ENCODE measurements at places on chromosomes 5 and 9. TPM values are rescaled to one million over a fixed set of nuclear protein-coding genes. Genes with fewer than 3 reads are reported as not detected.

DNA sequence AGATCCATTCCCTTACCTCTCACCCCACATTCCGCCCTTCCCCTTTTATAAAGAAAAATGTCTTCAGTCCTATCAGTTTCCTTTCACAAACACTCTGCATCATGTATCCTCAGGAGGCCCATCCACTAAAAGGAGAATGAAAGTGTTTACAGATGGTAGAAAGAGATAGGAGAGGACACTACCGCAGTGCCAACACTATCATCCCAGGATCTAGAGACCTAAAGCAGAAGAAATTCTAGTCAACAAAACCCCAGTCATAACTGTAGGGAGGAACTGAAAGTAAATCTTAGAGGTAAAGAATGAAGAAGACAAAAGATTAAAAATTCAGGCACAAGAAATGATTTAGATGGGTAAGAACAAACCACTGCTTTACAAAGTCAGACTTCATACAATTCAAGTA lies 114.1 kb downstream of the MLLT3 start:
- no peaks in the 10 kb centered on the region for H3K27me3 ChIP-seq
- no peaks in the 10 kb centered on the region for H3K36me3 ChIP-seq
- H3K4me1 ChIP-seq = peaks cover 4% of the 10 kb centered on the region
- H3K4me3 ChIP-seq = no peak overlapping the region
- no peak for DNase-seq

- H3K4me1 ChIP-seq = peaks cover 12% of the 10 kb centered on the region
- no peak overlapping the region for H3K4me3 ChIP-seq
- DNase-seq = no peak
- H3K27me3 ChIP-seq = no peaks in the 10 kb centered on the region
Observed at GRCh38 chr5:54460181-54460919, 4.9 kb downstream of the HSPB3 start.

The IFNA21 gene
- not detected for total RNA-seq

The MZB1 gene
- 1.4 TPM for total RNA-seq

DNA sequence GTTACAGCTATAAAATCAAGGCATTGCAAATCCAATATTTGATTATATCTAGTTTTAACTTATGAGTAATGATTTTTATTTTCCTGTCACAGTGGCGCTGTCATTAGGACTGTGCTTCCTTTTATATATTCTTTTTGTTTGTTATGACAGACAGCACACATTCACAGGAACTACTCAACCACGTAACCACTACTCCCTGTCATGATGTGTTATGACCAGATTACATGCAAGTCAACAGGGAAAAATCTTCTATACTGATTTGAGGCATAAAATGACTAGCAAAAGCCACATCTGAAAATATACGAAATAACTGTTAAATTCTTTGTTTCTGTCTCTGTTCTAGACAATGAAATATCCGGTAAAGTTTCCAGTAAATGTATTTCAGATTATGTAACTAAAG lies 25.4 kb downstream of the SREK1 start:
- H3K4me3 ChIP-seq = no peak overlapping the region
- H3K27ac ChIP-seq = no peak overlapping the region

All from ovary (tissue), 10 donors.